Hematopoietic multipotent progenitor cell treated with erythropoietin and hydrocortisone succinate and interleukin-3 and kit ligand, for 17 days (in vitro differentiated cells): ENCODE measurements at places on chromosomes 1 and 21.

DNA sequence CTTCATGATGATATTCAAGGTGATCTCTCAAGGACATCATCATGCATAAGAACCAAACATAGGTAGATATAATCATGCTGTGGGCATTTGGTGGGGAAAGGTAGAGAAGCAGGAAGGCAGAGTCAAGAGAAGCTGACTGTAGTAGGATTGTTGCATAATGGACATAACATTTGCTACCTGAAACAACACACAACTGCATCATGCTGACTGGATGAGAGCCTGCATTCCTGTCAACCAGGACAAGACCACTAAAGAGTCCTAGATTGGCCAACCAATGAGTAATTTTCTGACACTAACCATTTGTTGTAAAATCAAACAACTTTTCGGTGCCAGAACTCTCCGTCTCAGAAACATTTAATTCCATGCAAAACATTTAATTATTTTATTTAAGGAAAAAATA, 377.2 kb downstream of the PLPP3 start:
- DNase-seq: no peak

DNA sequence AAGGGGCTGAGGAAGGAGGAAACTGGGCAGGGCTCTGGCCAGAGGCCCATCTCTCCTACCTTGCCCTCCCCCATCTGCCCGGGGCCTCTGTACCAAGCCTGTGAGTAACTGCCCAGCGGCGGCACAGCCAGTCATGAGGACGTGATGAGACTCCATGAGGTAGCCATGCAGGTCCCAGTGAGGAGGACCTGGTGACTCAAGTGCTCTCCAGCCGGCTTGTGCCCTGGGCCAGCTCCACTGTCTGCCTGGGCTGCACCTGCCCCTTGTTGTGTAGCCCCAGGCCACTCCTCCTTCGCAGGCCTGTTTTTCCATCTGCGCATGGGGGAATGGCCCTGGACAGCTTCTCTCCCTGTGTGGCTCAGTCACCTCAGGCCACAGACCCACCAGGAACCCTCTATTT, 42.0 kb upstream of the PADI1 start:
- no peak for DNase-seq

DNA sequence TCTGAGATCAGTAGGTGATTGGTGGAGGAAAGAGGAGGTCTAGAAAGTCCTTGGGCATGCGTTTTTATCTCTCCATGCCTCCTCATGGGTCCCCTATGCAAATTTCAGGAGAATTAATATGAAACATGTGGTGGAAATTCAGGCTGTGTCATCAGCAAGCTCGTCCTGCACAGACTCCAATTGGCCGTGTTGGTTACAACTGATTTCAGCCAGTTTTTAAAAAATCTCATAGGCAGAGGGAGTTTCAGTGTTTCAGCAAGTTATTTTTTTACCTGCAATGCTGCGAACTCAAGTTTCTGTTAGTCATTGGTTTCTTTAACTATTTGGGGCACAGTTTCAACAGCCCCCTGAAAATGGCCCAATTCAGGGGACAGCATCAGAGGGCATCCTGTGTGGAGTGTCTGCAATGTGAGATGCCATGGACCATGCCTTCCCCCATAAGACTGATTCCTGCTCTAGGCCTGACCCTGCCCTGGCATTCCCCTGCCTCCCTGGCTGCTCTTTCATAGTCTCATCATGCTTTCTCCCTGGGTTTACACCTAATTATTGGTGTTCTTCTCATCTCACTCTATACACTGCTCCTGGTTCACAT, 59.9 kb downstream of the C1orf198 start:
- DNase-seq: no peak

DNA sequence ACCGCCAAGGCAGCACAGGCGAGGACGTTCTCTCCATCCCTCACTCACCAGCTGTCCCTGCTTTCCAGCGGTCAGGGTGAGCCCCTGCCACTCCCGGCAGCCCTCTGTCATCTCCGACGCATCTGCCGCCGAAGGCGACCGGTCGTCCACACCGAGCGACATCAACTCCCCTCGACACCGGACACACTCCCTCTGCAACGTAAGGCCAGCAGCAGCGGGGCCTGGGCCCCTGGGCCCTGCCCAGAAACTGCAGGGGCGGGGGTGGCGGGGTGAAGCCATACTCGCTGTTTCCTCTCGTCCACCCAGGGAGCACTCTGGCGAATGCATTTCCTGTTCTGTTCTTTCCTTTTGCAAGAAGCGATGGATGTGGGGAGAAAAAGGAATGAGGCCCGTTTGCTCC, 93.4 kb upstream of the TMEM51 start:
- DNase-seq: no peak

- DNase-seq: no peak
These were observed 26.0 kb upstream of the RNF11 start for GRCh38 chr1:51210055-51210454.
